T47D (cell line): ENCODE measurements at places on chromosomes 2 and 18.

DNA sequence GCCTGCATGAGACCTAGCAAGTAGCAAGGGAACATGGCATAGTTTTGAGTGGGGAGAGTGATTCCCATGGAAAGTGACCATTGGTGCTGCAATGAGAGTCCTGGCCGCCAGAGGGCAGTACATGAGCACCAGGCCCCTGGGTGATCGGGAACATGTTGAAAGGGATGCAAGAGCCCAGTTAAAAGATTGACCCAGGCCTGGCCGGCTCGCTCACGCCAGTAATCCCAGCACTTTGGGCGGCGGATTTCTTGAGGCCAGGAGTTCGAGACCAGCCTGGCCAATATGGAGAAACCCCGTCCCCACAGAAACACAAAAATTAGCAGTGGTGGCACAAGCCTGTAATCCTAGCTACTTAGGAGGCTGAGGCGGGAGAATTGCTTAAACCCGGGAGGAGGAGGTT lies 22.2 kb downstream of the FAP start:
- DNase-seq = peak; percentile 67

DNA sequence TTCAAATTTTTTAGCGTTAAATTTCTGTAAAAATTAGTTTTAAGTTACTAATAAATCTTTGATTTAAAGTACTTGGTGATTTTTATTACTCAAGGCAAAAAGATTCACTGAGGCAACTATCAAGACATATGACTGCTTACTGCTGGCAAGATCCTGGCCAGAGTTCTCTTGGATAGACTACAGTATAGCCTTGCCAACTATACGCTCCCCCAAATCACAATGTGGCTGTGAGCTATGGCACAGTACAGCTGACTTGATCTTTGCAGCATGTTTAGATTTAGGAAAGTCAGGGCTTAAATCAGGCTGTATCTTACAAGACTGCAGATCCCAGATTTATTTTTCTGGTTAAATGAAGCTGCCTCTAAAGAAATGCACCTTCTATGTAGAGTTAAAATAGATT lies 26.5 kb downstream of the MSTN start:
- DNase-seq = no peak

DNA sequence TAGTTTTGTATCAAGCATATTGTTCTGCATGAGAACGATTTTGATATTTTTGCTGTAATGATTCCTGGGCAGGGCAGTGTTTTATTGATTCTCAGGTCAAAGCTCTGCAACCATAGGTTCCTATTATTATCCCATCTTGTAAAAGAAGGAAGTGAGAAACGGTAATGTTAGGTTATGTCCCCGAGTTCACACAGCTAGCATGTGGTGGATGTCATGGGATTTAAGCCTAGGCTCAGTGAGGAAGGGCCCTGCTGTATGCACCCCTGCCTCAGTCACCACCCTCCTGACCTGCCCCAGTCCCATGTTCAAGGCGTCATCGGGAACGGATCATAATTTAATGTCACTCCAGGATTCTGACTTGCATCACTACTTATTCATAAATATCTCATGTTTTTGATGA lies 10.7 kb downstream of the ACP1 start:
- DNase-seq = no peak

DNA sequence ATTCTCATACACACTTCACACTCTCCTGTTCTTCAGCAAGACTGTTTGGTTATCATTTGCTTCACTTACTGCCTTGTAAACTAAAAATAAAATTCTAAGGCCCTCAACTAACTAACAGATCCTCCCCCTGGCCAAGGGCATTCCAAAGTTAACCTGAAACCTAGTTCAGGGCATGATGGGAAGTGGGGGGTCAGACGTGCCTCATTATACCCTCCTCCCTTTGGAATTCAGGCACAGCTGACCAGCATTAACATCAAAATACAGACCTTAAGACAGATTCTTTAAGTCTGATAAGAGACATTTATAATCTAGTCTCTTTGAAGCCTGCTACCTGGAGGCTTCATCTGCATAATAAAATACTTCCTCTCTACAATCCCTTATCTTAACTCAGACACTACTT lies 221.0 kb downstream of the NOL4 start:
- no peak for DNase-seq

- no peak for DNase-seq
Measured at GRCh38 chr2:65611488-65611887, 179.1 kb upstream of the SPRED2 start.

- no peak for DNase-seq
Measured at GRCh38 chr2:113755835-113756354, 547 bp downstream of the SLC35F5 start.
